Right hindlimb (tissue), 1 donor: ENCODE measurements at places on chromosomes 4 and X.

DNA sequence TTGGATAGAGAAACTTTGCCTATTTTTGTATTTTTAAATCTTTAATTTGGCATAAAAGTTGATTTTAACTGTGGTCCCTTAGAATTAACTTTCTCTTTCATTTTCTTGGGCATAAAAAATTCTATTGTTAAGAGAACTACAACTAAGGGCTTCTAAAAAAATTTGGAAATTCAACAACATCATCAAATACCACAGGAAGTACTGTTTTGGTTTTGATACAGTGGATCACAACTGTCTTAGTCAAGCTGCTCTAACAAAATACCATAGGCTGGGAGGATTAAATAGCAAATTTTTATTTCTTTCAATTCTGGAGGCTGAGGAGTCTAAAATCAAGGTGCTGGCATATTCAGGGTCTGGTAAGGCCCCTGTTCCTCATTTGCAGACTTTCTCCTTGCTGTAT, 19.9 kb upstream of the NPFFR2 start:
- no peak for DNase-seq

DNA sequence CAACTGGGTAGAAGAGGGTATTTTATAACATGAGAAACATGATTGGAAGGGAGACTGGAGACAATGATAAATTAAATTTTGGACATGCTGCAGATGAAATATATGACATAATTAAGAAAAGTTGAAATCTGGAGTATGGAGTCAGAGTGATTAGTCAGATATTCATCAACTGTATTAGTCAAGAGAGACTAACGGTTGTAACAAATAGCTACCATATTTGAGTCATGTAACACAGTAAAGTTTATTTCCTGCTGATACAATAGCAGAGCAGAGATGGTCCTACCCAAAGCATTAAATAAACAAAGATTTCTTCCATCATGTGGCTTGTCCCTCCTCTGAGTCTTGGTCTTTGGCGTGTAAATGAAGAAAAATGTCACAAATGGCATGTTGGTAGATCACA, 321.3 kb downstream of the GALNTL6 start:
- no peak for DNase-seq

- DNase-seq = no peak
These were observed 346.6 kb downstream of the FBXO8 start for GRCh38 chr4:173936861-173937260.

DNA sequence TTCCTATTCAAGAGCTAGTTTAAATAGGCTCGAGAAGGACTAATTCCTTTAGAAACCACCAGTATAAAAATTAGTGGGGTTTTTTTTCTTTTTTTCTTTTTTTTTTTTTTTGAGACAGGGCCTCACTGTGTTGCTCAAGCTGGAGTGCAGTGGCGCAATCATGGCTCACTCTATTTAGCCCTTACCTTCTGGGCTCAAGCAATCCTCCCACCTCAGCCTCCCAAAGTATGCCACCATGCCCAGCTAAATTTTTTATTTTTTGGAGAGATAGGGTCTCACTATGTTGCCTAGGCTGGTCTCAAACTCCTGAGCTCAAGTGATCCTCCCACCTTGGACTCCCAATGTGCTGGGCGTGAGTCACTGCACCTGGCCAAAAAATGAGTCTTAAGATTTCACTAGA, 52.8 kb downstream of the APOO start:
- no peak for DNase-seq

DNA sequence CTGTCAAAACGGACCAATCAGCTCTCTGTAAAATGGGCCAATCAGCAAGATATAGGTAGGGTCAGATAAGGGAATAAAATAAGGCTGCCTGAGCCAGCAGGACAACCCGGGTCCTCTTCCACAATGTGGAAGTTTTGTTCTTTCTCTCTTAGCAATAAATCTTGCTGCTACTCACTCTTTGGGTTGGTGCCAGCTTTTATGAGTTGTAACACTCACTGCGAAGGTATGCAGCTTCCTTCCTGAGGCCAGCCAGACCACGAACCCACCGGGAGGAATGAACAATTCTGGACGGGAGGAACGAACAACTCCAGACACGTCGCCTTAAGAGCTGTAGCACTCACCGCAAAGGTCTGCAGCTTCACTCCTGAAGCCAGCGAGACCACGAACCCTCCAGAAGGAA, 287.8 kb downstream of the RAPGEF2 start:
- no peak for DNase-seq

DNA sequence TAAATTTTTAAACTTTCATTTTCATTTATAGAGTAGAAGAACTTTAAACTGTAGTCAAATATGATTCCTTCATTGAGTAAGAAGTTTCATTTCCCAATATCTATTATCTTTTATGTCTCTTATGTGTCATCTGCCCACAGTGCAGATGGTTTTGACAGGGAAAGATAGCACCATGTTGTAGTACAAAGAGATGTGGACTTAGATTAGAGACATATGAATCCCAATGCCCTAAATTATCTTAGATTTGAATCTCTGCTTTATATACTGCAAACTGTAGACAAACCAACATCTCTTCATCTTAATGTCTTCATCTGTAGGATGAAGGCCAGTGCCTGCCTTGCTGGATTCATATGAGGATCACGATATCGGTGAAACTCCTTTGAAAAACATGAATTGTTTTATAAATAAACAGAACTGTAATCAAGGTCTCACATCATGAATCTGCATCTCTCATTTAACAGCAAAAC, 217.5 kb downstream of the BANK1 start:
- no peak for DNase-seq

DNA sequence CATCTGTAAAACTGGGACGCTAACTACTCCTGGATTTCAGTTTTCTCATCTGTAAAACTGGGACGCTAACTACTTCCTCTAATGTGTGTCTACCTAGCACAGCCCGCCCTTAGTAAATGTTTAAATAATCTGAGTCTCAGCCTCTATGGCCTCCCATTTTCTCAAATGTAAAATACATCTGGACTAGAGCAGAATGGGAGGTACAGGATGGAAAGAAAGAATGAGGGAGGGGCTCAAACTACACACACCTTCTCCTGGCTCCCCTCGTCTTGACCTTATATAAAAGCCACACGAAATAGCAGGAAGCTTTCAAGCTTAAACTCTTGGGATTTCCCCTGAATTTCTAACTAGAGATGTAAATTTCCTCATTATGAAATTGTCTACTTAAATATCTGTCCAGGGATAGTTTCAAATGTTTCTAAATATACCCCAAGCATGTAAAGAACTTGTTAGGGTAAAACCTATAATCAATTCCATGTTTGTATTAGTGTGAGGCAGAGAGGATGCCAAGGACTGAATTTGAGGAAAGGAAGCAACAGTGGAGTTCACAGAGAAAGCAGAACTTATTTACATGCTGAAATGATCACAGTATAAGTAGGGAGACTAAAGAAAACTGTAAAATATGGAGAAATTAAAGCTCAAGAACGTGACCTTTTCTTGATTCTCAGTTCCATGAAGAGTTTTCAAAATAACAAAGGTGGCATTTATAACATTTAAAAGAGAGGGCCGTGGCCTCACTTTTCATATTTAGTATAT, 220.0 kb downstream of the NWD2 start:
- no peak for DNase-seq

GRCh38 chrX:8341814-8342590, 122.6 kb upstream of the VCX3B start:
- no peak for DNase-seq

- DNase-seq = no peak
These were observed 303.3 kb downstream of the FRMPD4 start for GRCh38 chrX:12441381-12442128.

GRCh38 chr4:110628663-110629213, 5.9 kb upstream of the PITX2 start:
- DNase-seq = no peak

- no peak for DNase-seq
These were observed 148.9 kb downstream of the ADAM29 start for GRCh38 chr4:175066923-175067627.

DNA sequence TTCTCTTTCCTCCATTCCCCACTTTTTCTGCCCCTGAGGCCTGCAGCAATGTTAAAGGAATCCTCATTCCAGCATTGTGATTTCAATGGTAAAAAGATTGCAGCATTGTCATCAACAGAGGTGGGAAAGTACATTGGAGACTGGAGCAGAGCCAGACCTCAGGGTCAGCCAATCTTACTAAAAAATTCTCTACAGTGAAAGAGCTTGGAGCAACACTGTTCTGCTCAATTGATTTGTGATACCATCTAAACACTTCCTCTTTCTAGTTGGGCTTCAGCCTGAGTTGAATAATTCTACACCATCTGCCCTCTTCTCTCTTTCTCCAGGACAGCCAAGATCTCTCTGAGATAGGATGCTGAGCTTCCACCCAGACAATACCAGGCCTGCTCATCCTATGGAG, 176.5 kb downstream of the AR start:
- no peak for DNase-seq

DNA sequence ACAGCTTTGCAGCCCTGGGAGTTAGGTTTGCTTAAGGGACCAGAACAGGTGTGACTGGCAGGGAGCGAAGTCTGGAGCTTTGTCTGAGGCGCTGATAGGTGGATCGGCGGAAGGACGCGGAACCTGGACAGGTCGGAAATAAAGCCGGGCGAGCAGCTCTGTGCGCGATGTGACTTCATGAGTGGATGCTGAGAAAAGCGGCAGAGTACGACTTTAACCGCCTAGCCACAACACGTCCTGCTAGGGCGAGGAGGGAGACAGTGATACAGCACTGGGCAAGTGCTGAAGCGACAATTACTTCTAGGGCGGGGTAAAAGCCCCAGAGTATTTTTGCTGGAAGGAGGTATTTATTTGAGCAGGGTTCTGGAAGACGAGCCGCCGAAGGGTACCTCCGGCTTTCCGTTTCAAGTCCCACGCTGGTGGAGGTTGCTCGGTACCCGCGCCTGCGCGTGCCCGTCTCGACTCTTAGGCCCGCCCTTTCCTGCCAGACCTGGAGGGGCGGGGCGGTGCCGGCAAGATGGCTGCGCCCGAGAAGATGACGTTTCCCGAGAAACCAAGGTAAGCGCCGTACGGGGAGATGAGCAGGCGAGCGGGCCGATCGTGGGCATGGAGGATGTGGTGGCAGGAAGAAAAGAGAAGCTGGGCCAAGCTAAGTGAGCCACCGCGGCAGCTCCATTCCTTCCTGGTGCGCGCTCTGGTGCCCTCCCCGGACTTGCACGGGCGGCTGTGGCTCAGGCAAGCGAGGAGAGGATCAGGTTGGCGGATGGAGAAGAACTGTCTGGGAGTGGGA, at the start of gene ZRSR2:
ZRSR2 (plus strand) TSS at position 506 of the 790 bp plus-strand sequence; CDS start at position 518, 12 bp downstream.
- DNase-seq = peak; percentile 83

GRCh38 chr4:121706595-121707021, 9.8 kb upstream of the ANXA5 start:
- DNase-seq = no peak

- DNase-seq = no peak
These were observed 117.0 kb downstream of the CBLL2 start for GRCh38 chrX:22389556-22390179.

DNA sequence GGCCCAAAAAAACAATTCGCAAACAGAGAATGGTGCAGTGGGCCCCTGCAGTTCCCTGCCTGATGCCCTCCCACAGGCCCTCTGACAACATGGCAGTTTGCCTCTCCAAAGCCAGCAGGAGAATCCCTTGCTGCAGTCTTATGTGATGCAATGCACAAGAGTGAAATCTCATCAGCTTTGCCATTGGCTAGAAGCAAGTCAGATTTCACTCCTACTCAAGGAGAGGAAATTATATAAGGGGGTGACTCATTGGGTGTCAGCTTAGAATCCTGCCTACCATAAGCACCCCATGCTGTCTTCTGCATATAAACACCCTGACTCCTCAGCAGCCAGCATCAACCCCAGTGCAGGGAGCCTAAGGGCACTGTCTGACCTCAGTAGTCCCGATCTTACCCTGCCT, 157.3 kb upstream of the LDB2 start:
- DNase-seq = no peak

DNA sequence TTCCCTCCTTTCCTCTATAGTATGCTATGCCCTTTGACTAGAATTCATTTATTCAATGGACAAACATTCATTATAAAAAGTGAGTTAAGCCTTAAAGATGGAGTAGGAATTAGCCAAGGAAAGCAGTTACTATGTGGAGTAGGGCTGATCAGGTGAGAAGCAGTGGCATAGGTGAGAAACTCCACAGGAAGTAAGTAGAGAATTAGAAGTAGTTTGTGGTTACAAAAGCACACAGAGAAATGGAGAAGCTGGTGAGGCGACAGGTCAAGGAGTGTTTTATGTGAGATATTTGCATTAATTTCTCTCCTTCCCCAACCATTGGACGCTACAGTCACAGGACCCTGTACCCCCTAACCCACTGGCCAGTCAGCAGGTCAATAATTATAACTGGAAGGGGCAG, 30.6 kb downstream of the SETD7 start:
- DNase-seq = no peak

- no peak for DNase-seq
These were observed 100.5 kb downstream of the KDM6A start for GRCh38 chrX:44973420-44973932.

DNA sequence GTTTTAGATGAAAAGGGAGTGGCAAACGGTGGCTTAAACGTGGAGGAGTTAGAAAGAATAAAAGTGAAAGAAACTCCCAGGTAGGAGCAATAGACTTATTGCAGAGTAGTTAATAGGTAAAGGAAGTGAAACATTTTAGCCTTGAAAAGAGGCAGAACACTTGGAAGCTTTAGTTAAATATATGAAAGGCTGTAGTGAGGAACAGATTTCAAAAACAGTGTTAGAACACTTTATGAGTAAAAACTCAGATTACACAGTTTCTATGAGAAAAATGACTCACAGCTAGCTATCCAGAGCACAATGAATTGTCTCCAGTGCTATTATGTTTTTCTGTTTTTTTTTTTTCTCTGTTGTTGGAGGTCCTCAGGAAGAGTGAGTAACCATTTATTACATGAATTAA, 45.8 kb downstream of the TACR3 start:
- DNase-seq = no peak
